ENCODE measurements at places on chromosomes 16 and 17. TPM values are rescaled to one million over a fixed set of nuclear protein-coding genes. Genes with fewer than 3 reads are reported as not detected.

- DNase-seq, result peak; percentile 48
These were observed 1.4 kb downstream of the THUMPD1 start for GRCh38 chr16:20740007-20740883.

DNA sequence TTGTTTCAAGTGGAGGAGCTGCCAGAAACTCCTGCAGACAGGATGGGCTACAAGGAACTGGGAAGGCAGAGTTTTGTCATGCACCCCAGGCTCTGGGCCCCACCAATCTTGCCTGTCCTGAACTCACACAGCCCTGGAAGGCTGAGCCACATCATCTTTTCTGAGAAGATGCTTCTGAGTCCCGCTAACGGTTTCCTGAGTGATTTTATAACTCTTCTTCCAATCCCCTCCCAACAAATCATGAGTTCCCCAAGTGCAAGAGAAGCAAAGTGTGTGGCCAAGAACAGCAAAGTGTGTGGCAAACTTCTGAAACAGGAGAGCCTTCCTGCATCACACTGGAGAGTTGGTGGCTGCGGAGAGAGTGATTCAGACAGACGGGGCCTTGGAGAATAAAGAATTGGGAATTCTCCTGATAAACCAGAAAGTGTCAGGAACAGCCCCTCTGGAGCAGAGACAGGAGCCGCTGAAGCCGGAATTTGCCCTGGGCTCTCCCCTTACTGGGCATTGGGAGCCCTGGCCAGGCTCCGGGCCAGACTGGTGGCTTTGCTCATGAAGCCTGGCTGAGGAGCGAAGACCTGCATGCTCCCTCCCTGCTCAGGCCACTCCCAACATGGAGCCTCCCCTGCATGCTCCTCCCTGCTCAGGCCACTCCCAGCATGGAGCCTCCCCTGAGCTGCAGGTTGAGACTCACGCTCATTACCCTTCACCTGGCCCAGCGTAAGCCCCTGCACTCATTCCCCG, 47.2 kb downstream of the PITPNM3 start:
- DNase-seq, result no peak

DNA sequence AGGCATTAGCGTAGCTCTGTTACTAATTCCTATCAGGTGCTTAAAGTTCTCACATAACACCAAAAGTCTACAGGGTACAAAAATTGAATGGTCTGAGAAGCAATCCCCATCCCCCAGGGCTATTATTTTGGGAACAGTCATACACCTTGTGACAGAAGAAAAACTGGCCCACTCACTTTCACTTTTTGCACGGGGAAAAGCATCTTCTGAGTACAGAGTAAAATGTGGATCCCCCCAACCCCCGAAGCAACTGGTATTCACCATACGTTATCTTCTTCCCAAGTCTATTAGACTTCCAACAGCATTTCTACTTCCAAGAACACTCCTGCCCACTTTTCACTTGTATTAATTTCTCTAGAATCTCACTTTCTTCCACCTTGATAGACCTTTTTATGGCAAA, 11.8 kb downstream of the GGA3 start:
- no peak for DNase-seq

GRCh38 chr16:68370581-68371275, 59.9 kb downstream of the PRMT7 start:
- DNase-seq, result peak; percentile 80

DNA sequence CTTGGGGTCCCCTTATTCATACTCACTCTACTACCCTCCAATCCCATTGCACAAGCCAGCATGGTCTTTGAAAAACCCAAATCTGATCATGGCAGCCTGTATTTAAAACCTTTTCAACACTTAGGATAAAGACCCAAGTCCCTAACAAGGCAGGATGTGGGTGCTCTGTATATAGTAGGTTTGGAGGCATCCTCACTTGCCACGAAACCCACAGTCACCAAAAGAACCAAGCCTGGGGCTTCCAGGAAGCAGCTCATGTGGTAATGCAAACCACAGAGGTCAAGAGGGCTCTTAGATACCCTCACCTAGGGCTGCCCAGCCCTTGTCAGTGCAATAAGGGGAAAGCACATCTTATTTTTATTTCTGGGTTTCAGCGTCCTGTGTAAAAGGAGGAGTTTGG, 218.6 kb upstream of the ASIC2 start:
- peak; percentile 65 for DNase-seq

- DNase-seq, result no peak
These were observed 7.3 kb downstream of the CTRL start for GRCh38 chr16:67924140-67924906.

- DNase-seq, result no peak
These were observed 25.8 kb downstream of the EPN2 start for GRCh38 chr17:19262650-19263631.

DNA sequence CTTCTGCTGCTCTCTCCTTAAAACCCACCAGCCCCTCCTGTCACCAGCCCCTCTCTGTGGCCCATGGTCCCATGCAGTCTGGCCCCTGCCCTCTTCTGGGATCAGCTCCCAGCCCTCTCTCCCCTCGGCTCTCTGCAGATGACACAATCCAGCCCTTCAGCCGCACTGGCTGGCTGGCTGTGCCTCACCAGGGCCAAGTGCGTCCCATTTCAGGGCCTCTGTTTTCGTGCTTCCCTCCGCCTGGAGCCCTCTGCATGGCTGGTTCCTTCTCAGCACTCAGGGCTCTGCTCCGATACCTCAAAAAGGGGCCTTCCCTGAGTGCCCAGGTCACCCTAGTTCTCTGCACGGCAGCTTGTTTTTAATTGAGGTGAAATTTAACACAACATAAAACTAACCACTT, 124.3 kb downstream of the SOCS1 start:
- DNase-seq, result no peak

DNA sequence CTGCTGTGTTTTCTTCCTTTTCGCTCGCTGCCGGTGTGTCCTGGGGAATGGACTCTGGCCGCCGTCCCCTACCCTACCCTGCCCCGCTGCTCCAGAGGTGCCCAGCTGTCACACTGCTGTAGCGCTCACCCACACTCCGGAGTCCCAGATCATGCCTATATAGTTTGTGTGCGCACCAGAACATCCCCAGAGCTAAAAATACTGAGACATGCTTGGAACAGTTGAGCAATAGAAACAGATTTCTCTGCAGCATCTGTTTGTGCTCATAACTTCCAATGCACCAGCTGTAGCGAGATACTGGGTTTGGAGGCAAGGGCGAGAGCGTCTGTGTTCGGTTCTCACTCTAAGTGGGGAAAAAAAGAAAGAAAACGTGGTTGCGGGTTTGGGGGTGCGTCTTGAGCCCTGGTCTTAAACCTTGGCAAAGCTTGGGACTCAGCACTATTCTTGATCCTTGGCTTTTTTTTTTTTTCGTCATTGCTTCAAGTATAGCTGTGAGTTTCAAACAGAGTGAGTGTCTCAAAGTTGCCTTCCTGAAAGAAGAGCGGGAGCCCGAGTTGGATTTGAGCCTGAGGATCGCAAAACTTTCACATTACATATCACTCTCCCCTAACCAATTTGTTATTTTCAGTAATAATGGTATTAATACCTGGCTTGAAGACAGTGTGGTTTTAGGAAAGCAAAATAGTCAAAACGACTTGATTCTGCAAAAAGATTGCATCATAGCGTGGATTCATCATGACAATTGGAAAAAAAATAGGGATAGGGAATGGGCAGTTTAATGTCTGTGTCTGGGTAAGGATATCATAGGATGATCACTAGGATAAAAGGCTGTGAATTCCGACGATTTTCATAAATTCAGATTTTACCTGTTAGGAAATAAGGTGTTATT, 621 bp downstream of the KCNJ2 start:
- no peak for DNase-seq

GRCh38 chr17:80876950-80877728, 114.5 kb upstream of the CHMP6 start:
- peak; percentile 92 for DNase-seq

DNA sequence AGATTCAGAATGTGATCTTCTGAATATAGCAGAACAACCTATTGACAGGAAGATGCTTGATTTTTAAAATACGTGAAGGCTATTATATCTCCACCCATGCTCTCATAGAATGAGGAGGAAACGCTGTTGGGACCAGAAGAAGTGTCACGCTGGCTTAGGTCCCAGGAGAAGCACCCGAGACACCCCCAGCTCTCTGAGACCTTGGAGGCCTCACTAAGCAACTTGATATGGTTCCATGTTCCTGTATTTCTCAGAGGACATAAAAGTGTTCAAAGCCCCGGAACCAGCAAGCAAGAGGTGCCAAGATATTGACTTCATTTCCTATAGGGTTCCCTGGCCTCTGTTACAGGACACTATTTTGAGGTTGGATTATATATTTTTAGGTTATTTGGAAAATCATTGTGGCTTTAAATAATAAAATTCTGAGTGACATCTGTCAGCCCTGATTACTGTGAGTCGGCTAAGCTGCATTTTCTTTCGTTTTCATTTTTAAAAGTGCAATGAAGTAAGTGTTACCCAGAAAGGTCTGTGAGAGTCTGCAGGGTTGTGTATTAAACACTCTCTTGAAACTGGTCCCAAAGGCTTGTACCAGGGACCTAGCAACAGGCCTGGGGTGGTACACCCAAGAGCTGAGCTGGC, 400.0 kb downstream of the SOX9 start:
- no peak for DNase-seq

GRCh38 chr16:17076818-17077498, 393.8 kb downstream of the XYLT1 start:
- no peak for DNase-seq

- DNase-seq, result no peak
These were observed 8.5 kb upstream of the BAIAP2 start for GRCh38 chr17:81026266-81027036.

- DNase-seq, result no peak
These were observed 188.1 kb downstream of the CCDC182 start for GRCh38 chr17:57556977-57557376.

DNA sequence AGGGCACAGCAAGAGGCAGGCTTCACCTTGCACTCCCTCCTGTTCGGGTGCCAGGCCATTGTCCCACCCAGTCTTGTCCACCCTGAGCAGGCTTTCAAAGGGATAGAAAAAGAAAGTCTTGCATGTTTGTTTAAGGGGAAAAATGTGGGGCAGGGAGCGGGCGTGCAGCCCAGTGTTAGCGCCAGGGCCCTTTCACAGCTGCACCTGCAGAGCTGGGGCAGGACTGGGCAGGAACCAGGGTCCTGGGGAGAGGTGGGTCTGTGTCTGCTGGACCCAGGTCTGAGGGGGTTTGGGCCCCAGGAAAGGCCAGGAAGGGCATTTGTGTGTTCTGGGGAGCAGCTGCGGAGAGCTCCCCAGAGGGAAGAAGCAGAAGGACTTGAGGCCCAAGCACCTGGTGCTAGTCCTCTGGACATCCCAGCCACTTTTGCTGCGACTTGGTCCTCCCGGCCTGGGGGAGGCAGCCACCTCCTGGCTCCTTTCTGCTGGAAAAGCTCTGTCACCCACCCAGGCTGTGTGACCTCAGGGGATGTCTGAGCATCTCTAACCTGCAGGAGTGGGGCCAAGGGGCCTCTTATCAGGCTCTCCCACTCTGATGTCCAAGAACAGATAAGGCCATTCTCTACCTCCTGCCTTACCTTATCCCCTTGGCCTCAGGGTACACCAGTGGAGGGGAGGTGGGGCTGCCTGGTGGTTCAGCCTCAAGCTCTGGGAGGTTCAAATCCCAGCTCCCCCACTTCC, 44.7 kb downstream of the PSME3IP1 start:
- DNase-seq, result no peak

GRCh38 chr17:74147056-74147835, 56.2 kb upstream of the RPL38 start:
- DNase-seq, result no peak

DNA sequence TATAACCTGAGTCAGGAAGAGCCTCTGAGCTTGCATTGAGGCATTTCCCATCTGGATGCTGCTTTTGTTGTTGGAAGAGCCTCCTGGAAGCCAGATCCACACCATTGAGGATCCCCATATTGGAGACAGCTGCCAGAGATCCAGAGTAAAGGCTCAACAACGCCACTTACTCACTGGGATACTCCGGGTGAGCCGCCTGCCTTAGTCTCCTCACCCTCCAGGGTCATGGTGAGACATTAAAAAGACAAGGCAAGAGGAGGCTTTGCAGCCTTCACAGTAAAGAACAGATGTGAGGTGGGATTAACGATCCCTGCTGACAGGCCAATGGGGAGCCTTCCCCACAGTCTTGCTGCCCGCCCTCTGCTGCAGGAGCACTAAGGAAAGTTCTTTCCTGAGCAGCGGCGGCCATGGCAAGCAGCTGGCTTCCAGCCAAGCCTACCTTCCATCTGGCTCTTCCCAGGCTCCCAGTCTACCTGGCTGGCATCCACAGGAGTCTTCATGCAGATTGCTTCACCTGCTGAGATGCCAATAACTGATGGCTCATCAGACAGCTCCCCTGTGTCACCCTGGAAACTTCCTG, 198.5 kb downstream of the CYLD start:
- no peak for DNase-seq

GRCh38 chr16:85750827-85751697, at the start of gene C16orf74:
TSS of gene C16orf74 (minus strand) at chr16:85751096. CDS start at chr16:85735217, 15,879 bp downstream.
- no peak for DNase-seq

- no peak for DNase-seq
These were observed 123.6 kb upstream of the MED13 start for GRCh38 chr17:62188713-62189112.

DNA sequence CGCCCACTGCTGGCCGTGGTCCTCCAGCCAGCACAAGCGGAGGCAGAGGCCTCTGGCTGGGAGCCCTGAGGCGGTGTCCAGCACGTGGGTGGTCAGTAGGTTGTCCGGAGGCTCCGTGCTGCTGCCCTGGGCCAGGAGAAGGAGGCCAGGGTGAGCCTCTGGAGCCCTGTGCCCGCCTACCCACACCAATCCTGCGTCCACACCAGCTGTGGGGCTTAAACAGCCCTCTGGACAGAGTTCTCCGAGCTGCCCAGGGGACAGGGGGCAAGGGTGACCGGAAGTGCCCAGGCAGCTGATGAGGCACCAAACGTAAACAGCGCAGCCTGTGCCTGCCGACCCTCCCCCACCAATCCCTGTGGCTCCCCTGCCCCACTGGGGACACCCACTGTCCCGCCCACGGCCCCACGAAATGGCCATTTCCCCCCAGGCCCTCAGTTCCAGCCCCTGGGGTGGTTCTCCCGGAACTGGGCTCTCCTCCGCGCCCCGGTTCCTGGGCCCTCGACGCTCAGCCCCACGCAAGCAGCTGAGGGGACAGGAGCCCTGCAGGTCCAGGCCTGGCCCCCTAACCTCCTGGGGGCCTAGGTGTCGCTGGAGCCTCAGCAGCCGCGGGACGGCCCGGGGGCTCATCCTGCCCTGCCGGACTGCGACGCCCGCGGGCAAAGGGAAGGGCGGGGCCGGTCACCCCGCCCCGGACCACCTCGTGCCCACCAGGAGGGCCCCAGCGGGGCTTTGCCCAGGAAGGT, 27.9 kb upstream of the DBNDD1 start:
- no peak for DNase-seq

Gene TMEM235
- not detected for total RNA-seq

Gene ARHGAP23
- total RNA-seq, result not detected

Gene CNTNAP1
- total RNA-seq, result 0.61 TPM

Gene GAS2L2
- not detected for total RNA-seq

Gene ABCA10
- total RNA-seq, result 0.33 TPM

Gene MT1H
- not detected for total RNA-seq

Gene SCGB1C2
- not detected for total RNA-seq

Gene GPRC5C
- total RNA-seq, result not detected

Gene CDH5
- not detected for total RNA-seq

Gene LRRC46
- 0.44 TPM for total RNA-seq

Gene TSC2
- total RNA-seq, result 101 TPM
